Suppressor macrophage (primary cell): ENCODE measurements at places on chromosomes 13 and 19.

- DNase-seq = no peak
Measured at GRCh38 chr13:69580255-69580654, 527.4 kb upstream of the ATXN8OS start.

DNA sequence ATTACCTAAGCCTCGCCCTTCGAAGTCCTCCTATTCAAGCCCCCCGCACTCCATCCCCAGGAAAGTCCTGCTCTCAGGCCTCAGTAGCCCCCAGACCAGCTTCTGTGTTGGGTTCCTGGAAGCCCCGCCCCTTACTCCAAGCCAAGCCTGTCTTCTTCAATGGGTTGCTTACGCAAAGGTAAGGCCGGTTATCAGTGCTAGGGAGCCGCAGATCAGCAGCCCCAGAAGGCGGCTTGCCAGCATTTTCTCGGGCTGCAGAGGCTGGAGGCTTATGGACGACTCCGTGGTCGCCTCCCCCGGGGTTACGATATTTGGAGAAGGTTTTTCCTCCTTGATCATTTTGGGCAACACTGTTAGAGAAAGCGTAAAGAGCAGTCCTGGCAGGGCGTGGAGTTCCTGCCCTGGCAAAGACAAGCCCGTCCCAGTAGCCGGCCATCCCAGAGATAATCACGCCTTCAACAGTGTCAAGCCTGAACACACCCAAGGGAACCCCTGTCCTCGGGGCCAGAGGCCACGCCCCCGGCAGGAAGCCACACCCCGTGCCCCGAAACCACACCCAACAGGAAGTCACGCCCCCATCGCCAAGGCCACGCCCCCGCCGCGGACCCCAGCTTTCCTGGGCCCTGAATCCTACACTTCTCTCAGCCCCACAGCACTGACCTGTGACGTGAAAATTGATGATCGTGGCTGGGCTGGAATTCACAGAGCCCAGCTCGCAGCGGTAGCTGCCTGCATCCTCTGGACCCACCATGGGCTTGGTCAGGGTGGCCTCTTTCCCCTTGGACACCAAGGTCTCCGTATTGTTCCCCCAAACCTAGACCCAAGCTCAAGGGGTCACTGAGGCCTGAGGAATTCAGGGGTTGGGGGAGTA, 954 bp upstream of the RASIP1 start:
- no peak for DNase-seq

DNA sequence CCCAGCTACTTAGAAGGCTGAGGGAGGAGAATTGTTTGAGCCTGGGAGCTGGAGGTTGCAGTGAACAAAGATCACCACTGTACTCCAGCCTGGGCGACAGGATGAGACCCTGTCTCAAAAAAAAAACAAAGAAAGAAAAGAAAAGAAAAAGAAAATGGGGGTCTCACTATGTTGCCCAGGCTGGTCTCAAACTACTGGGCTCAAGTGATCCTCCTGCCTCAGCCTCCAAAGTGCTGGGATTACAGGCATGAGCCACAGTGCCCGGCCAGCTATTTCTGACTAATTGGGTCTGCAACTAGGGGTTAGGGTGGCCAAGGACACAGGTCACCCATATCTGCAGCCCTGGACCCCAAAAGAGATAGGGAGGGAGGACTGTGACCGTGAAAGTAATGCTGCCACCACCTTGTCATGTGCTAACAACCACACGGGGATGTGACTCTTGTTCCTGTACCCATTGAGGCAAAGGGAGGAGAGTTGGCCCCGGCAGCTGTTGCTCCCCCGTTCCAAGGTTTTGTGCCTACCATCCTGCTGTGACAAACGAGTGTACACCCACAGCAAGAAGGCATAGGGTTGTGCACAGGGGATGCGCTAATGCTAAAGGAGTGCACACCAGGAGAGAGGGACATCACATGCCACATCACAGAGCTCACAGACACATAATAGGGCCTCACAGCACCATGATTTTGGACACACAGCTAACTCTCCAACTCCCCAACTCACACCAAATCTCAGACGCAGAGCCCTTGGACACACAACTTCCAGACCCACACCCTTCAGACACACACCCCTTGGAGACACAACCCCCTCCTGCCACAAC, 619 bp downstream of the MEF2B start:
- DNase-seq = no peak

- no peak for DNase-seq
Measured at GRCh38 chr13:31172535-31172934, 10.8 kb upstream of the HSPH1 start.

DNA sequence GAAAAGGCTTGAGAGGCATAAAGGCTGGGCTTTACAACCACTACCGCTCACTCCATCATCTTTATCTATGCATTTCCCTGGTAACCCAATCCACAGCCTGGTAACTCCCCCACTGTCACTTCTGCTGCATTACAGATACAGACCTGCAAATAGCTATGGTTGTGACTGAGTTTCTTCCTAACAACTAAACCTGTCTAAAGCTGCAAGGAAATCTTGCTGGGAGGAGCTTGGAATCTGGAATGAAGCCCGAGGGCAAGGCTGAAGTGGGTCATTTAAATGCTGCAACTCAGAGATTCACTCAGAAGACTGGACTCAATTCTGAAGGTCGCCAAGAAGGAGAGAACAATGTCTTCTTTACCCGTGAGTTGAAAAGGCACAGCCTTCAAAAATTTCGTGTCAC, at the start of gene LGALS13:
Gene LGALS13, plus strand, starts transcription at position 301 of the 400 bp plus-strand sequence. Its CDS starts 45 bp downstream, at position 346.
- DNase-seq = no peak
